GM03348 (cell line): ENCODE measurements at places on chromosomes 2 and 18.

- DNase-seq = peak; percentile 64
Observed at GRCh38 chr2:43224131-43224570, 2.3 kb downstream of the ZFP36L2 start.

DNA sequence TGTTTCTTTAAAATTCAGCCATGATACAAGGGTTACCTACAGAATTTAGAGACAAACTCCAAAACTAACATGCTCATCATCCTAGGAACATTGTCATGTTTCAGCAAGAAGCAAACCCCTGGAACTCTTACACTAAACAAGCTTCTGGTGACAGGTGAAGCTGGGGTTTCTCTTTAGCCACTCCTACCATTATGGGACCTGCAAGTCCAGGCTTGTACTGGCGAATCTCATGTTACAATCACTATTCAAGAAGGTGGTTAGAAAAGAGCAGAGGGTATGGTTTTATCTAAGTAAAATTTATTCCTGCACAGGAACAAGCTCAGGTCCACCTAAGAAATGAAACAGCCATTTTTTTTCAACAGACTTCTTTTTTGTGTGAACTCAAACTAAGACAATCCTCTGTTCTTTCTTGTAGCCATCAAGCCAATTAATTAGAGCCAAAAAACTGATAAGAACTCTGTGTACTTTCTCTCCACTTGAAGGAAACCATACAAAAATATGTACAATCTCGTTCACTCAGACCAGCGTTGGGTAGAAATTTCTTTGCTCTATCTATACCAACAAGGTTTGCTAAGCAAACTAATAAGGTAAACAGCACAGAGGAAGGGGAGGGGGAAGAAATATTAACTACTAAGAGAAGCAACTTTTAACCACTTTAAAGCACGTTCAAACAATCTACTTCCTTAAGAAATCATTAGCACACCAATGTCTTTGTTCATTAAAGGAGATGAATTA lies 63.3 kb upstream of the NEDD4L start:
- no peak for DNase-seq

- no peak for DNase-seq
Observed at GRCh38 chr2:170098626-170099312, 79.2 kb upstream of the MYO3B start.

DNA sequence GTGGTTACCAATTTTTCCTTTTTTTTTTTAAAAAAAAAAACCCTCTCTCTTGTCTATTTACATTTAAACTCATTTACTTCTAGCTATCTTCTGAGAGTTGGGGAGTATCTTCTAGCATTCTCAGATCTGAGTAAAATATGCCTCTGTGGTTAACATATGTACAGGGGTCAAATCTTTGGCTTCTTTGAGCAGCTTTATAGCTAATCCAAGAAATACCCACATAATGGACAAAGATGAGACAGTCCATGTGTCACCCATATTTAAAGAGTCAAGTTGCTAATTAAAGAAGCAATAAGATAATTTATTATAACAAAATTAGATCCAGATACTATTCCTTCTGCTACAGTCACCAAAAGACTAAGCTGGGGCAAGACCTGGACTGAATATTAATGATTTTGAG lies 139.0 kb upstream of the HNRNPA3 start:
- DNase-seq = no peak

DNA sequence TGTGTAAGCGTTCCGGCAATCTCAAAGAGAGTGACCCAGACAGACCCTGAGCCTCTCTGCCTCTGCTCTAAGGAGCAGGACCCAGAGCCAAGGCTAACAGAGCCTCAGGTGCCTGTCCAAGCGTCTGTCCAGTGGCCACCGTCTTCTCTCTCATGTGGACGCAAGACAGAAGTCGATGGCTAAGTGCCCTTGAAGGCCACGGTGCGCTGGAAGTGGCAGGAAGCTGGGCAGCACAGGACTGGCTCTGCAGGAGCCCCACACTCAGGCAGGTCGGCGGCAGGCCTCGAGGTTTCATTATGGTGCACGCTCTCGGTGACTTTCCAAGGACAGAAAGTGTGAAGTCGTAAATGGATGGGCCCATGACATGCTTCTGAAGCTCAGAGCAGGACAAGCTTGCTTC lies 49.1 kb downstream of the HDAC4 start:
- no peak for DNase-seq

DNA sequence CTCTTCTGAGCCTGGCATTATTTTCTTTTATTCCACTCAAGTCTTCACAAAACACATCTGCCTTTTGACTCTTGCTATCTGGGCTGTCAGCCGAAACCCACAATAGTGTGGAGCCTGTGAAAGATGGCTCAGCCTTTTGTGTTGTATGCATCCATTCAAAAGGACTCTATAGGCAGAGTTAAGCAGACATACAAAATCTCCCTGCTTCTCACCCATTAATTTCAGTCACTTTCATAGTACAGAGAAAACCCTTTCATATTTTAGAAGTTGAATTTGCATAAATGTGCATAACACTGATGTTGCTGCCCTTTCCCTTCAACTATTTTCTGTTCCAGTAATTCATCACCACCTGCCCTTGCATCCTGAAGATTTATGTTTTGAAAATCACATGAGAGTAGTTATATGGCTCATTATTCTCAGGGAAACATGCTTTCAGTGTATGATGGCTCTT lies 154.6 kb downstream of the EVA1A start:
- no peak for DNase-seq

DNA sequence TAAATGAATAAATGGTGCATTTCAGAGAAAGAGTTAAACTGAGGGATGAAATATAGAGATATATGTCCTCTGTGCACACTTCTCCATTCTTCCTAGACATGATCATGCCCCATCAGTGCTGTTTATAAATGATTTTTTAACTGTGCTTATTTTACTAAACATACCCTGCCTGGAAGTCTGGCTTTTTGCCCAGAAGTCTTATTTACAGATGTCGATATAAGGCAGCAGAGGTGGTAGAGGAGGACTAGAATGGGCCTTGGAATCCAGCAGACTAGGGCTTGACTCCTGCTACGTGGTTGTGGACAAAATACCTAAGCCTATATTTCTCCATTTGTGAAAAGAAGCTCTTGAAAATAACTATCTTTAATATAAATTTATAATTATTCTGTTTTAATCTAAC lies 355.5 kb downstream of the RAD51AP2 start:
- DNase-seq = no peak

- DNase-seq = no peak
Observed at GRCh38 chr2:239673641-239674040, 272.8 kb upstream of the HDAC4 start.

DNA sequence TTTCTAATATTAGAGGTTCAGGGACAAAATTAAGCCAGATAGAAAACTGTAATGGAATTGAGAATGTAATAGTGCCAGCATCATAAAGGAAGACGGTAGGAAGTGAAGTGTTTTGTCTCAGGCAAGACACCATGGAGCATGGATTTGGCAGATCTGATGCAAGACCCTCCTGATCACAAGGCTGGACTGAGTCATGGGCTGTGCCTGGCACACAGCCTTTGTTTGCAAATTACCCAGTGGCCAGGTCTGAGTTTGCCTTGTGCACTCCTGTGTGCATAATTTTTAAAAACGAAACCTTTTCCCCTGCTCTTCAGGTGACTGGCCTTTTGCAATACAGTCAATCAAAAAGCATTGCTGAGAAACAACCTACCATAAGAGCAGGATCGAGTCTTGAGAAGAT lies 2.0 kb upstream of the UPP2 start:
- no peak for DNase-seq

DNA sequence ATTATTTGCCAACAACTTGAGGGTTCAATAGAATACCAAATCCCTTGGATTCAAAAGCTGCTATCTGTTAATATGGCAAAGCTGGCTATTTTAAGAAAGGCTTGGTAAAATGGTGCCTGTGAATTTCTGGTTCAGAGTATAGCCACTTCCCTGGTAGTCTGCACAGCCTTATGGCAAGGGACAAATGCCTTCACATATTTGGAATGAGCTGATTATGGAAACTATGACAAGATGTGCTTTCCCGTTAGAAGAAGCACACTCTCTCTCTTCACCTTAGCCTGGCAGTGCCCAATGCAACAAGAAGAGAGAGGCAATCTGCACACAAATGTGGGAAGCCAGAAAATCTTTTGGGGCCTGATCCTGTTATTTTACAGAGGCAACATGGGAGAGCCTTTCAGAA lies 47.5 kb upstream of the MAP3K20 start:
- no peak for DNase-seq

GRCh38 chr2:758073-758820 lies 81.0 kb upstream of the TMEM18 start:
- DNase-seq = no peak

DNA sequence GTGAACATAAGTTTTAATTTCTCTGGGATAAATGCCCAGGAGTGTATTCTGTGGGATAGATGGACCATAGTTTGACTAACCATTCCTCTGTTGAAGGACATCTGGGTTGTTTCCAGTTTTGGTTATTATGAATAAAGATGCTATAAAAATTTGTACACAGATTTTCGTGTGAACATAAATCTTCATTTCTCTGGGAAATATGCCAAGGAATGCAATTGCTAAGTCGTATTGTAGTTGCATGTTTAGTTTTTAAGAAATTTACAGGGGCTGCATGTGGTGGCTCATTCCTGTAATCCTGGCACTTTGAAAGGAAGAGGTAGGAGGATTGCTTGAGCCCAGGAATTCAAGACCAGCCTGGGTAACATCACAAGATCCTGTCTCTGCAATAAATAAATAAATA lies 6.9 kb upstream of the SLC11A1 start:
- DNase-seq = peak; percentile 44

DNA sequence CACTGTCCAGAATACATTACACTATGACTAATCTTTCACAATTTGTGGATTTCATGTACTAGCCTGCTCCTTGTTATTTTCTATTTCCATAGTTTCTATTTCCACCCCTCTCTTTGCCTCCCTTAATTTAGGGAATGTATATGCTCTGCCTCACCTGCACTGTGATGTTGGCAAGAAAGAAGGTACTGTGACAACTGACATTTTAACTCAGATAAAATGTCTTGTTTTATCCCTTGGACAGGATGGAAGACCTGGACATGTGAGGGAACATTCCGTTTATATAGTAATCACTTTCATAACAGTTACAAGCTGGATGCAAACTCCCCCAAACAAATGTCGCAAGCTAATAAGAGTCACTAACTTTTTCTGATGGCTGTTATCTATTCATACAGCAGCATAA lies 21.5 kb upstream of the DSG3 start:
- no peak for DNase-seq

DNA sequence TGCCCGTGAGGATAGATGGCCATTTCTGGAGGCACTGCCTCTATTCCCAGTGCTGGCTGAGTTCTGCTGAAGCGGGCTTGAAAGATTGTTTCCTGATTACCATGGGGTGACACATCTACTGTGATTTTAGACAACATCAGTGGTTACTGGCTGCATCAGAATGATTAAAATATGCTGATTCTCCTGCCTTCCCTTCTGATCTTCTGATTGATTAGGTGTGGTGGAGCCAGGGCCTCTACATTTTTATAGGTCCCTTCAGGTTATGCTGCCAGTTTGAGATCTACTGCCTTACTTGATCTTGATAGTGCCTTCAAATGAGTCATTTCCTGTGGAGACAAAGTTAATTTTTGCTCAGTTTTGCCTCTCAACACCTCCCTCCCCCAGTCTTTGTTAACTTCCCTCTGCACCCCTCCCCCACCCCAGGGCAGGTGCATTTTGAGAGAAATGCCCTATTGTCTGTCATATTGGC lies 31.6 kb upstream of the SNORC start:
- DNase-seq = no peak
